ENCODE measurements at places on chromosomes 7 and 10.

GRCh38 chr10:71213127-71213621 lies 804 bp downstream of the UNC5B start:
- DNase-seq, result no peak

- no peak for DNase-seq
Measured at GRCh38 chr7:64621656-64622055, 44.3 kb upstream of the ZNF107 start.

DNA sequence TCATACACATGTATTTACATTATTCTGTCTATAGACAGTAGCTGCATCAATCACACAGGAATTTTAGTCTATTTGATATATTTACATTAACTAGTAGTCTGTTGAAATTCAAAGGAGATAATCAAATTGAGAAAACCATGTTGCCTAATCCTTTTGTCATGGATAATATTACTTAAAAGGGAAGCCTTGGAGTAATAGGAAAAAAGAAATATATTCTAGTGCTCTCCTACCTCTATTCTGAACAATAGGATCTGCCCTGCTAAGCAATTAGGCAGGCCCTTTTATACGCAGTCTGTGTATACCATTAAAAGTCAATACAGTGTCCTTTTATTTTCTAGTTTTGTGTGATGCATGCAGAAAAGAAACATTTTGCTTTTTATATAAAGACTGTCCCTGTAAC lies 24.5 kb downstream of the UMAD1 start:
- no peak for DNase-seq

DNA sequence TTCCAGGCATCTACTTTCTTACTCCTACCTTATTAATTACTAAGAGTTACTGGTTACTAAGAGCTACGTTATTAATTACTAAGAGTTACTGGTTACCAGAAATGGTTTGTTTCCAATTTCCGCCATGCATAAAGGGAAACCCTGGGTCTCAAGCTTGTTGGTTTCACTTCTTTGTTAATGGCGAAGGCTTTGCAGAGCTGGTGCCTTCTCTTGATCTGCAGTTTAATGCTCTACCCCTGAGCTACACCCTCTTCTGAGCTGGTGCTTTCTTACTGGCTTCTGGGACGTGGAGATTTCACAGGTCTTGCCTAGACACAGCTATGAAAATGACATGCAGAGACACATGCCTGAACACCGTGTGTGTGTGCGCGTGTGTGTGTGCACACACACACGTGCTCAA lies 560 bp downstream of the CPA4 start:
- DNase-seq, result no peak

- DNase-seq, result no peak
Measured at GRCh38 chr10:75038335-75038734, 73.1 kb upstream of the SAMD8 start.

DNA sequence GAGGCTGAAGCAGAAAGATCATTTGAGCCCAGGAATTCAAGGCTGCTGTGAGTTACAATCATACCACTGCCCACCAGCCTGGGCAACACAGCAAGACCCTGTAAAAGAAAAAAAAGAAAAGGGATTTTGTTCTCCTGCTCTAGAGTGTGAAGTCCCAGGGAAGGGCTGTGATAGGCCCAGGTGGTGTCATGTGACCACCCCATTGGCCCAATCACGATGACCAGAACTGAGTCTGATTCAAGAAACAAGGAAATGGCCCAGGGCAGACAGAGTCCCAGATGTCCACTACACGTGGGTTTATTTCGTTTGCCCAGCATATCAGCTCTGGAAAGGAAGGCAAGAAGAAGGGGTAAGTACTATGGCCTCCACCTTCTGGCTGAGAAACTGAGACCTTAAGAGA lies 81.3 kb upstream of the CUX1 start:
- DNase-seq, result no peak

GRCh38 chr7:55110993-55111361 lies 92.2 kb downstream of the EGFR start:
- DNase-seq, result no peak

- DNase-seq, result peak; percentile 12
Measured at GRCh38 chr7:43954524-43955228, 28.4 kb downstream of the UBE2D4 start.

DNA sequence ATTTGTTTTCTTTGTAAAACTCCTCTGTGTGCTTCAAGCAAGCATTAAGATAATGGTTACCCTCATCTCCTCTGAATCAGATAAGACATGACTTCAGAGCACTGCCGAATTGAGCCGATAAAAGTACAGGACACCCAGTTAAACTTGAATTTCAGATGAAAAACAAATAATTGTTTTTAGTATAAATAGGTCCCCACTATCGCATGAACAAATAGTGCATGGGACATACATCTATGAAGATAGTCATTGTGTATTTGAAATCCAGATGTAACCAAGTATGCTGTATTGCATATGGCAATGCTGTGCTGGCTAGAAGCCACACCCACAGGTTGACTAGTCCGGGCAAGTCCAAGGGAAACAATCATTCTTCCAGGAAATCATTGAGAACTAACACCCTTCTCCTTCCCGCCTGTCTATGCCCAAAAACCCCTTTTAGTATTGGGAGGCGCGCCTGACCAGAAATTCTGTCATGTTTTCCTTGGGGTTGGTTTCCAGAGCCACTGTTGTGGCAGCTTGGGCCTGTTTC lies 12.6 kb upstream of the FGFR2 start:
- DNase-seq, result no peak

GRCh38 chr7:28815928-28816373 lies 142.2 kb downstream of the TRIL start:
- no peak for DNase-seq

GRCh38 chr7:45217358-45217757 lies 59.8 kb downstream of the RAMP3 start:
- DNase-seq, result no peak

DNA sequence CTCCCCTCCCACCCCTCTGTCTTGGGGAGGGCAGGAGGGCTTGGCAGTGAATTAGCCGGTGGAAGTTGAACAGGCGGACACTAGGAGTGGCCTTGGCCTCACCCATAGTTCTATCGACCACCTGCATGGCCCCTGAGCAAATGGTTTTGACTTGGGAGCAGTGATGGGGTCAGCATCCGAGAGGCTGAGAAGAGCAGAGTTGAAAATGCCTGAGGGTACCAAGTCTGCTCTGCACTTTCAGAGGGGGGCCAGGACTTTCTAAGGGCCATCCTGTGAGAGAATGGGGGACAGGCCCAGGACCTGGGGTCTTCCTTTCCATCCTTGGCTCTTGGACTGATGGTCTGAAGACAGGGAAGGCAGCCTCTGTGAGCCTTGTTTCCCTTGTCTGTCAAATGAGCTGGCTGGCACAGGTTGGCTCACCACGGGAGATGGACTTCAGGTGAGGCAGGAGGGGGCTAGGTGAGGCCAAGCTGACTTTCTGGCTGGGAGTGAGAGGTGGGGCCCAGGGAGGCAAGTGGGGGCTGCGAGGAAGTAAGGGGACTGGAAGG lies 29.4 kb downstream of the CDH23 start:
- DNase-seq, result no peak

DNA sequence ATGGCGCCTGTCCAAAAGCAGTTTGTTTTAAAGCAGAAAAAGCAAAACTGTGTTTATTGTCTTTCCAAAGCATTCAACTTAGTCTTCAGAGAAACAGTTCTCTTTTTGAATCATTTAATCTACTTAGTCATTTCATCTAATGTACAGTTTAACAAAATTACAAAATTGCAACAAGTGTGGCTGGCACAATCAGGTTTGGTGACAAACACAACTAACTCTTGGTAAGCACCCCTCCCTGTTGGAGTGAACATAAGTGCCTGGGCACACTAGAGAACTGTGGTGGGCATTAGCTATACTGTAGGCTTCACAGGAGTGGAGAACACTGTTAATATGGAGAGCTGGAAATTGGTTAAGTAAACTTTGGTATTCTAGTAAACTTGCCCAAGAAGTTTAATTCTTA lies 6.9 kb downstream of the CREM start:
- no peak for DNase-seq

GRCh38 chr10:126563361-126563760 lies 107.1 kb downstream of the C10orf90 start:
- DNase-seq, result no peak

- no peak for DNase-seq
Measured at GRCh38 chr7:106346678-106347217, 62.0 kb upstream of the NAMPT start.

GRCh38 chr7:95688931-95689495 lies 83.3 kb upstream of the DYNC1I1 start:
- no peak for DNase-seq

DNA sequence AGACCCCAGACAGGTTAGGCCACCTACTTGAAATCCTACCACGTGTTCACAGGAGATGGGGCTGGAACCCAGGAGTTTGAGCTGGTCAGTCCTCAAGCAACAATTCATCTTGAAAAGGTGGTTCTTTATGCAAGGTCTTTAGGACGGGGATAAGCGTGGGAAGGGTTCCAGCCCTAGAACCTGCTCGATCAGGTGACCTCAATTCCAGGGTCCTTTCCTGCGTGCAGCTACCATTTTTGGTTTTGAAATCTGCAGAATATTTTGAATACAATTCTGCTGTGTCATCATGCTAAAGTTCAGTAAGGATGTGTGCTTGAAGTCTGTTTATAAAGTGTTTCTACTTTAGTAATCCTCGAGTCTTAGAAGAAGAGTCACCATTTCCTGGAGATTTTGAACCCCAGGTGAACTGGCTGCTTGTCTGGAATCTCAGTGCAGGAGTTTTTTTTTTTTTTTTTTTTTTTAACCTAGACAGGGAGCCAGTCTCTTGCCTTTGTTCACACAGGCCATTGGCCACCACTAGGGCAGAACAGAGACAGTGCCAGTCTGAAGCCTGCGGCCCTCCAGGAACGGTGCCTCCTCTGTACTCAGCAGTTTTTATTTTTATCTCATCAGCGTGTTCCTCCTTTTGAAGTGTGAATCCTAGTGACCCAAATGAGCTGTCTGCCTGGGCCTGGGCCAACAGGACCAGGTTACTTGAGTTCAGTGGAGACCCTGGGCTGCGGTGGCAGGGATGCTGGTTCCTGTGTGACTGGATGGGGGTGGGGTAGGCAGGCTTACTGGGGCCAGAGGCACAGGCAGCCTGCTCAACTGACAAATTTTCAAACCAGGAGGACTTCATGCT lies 54.6 kb downstream of the EEPD1 start:
- DNase-seq, result peak; percentile 77

DNA sequence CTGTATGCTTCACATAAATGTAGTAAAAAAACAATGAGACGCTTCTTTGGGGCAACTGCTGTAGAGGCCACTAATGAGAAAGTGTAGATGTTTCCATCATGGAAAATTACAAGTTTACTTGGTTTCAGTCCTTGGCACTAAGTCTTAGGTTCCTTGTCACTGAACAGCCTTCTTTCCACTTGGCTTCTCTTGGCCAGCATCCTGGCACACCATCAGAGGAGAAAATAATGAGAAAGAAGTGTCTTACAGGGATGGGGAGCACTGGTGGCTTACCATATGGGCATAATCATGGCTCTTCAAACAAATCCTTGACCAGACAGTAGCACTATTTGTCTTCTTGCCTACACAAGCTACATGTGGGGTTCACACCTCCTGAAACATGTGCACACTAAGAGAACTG lies 22.5 kb upstream of the SH3PXD2A start:
- no peak for DNase-seq

DNA sequence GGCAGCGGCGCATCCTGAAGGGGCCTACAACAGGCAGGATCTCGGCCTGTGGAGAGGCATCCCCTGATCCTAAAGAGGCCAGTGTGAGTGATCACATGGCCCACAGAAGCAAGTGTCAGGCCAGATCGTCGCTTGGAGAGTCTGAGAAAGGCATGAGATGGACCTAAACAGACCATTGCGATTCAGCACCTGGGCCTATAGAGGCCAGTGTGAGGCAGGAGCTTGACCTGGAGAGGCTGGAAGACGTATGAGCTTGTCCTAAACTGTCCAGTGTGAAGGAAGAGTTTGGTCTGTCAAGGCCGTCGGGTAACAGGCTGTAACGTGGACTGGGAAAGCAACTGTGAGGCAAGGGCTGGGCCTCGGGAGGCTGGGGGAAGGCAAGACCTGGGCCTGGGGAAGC lies 172.6 kb downstream of the TPST1 start:
- DNase-seq, result no peak

DNA sequence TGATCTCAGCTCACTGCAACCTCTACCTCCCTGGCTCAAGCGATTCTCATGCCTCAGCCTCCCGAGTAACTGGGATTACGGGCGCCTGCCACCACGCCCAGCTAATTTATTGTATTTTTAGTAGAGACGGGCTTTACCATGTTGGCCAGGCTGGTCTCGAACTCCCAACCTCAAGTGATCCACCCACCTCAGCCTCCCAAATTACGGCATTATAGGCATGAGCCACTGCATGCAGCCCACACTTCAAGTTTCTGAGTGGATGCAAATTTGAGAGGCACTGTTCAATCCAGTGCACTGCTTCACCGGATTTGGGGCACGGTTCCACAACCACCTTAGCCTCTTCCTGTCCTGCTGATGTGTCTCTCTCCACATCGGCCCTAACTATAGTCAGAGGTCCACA lies 16.5 kb downstream of the CNPY1 start:
- DNase-seq, result no peak

- no peak for DNase-seq
Measured at GRCh38 chr10:15324113-15324512, 47.0 kb downstream of the FAM171A1 start.

GRCh38 chr7:157506268-157506667 lies 169.5 kb downstream of the DNAJB6 start:
- DNase-seq, result no peak

DNA sequence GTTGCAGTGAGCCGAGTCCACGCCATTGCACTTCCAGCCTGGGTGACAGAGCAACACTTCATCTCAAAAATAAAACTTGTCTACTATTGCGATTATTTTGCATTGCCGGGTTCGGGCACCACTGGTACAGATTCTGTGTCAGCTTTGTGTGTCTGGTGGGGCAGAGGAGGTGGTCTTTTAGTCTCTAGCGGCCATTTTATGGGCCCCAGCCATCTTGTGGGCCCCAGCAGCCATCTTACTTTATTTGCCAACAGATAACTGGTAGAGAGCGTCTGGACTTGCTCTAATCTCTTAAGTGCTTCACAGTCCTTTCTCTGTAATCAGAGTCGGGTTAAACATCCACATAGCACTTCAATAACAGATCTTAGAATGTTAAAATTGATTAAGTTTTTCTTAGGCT lies 4.9 kb downstream of the BUD23 start:
- DNase-seq, result no peak

GRCh38 chr7:129644634-129645230 lies 33.2 kb downstream of the NRF1 start:
- DNase-seq, result no peak

DNA sequence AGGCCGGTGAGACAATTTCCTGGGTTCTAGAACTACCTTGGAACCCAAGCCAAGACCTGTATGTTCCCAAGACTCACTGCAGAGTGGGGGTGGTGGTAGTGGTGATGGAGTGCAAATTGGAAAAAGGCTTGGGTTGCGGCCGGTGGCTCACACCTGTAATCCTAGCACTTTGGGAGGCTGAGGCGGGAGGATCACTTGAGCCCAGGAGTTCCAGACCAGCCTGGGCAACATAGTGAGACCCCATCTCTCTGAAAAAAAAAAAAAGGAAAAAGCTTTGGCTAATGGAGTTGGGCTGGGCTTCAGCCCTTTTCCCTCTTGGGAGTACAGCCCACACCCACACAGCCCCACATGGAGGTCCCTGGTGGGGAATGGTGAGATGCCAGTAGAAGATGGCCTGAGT lies 4.1 kb downstream of the AP4M1 start:
- DNase-seq, result no peak

- DNase-seq, result no peak
Measured at GRCh38 chr7:47677093-47677492, 95.2 kb upstream of the TNS3 start.
